ENCODE measurements at places on chromosomes 7 and 10.

GRCh38 chr7:92904244-92905131 is 68.1 kb upstream of the CDK6 start:
- DNase-seq = peak; percentile 93

DNA sequence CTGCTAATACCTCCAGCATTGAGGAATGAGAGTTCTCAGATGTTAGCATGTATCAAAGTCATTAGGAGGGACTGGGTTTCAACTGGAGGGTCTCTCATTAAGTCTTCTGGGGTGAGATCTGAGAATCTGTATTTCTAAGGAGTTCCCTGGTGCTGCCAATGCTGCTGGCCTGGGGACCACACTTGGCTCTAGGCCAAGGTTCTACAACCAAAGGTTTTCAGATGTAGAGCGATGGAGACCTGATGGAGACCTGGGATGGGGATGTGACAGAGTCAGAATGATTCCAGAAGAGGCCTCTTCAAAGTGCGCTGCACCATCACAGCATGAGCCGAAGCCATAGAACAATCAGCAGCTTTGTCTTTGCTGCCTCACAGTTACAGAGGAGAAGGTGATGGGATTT is 27.2 kb downstream of the ST8SIA6 start:
- no peak for DNase-seq

- no peak for DNase-seq
These were observed 1.6 kb upstream of the ADARB2 start for GRCh38 chr10:1738950-1739349.

DNA sequence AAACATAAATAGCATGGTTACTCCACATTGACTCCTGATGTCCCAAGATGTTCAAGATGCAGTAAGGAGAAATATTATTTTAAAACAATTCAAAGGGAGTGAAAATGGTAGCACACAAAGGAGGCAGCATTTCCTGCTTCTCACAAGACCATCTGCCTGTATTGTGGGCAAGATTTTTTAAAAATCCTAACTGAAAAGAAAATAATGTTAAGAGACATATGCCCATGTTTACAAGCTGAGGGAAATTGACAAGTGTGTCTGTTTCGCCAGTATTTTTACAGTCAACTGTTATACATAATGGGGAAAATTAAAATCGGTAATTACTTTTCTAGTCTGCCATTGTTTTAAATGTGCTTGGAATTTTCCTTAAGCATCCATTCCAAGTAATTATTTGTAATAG is 646.2 kb upstream of the C7orf33 start:
- DNase-seq = no peak

- DNase-seq = no peak
These were observed 133.5 kb upstream of the FEZF1 start for GRCh38 chr7:122438006-122438405.

GRCh38 chr7:30459591-30460245 is 18.9 kb downstream of the NOD1 start:
- DNase-seq = no peak

DNA sequence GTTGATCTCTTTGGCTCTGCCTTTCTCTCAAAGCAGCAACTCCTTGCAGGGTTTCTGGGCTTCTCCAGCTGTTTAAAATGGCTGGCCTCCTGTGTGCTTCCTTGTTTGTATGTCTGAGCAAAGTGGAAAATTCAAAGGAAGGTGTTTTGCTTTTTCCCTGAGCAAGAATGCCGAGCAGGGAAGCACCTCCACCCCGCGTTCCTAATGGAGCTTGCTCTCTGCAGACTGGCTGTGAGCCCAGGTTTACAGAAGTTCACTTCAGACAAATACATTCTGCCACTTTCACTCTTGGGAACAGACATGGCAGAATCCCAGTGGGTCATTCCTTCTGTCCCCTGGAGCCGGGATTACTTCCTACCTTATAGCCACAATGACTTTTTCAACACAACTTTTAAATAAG is 181.8 kb upstream of the AGK start:
- no peak for DNase-seq

- peak; percentile 63 for DNase-seq
These were observed 174.4 kb downstream of the ST7 start for GRCh38 chr7:117127585-117128168.

- no peak for DNase-seq
These were observed 57.2 kb downstream of the LRRC72 start for GRCh38 chr7:16583834-16584233.

GRCh38 chr7:106071356-106071998 is 40.6 kb downstream of the SYPL1 start:
- peak; percentile 70 for DNase-seq

- DNase-seq = no peak
These were observed 153.2 kb downstream of the NRBF2 start for GRCh38 chr10:63286340-63286739.

GRCh38 chr10:100907773-100908363 is 4.9 kb upstream of the SLF2 start:
- no peak for DNase-seq

DNA sequence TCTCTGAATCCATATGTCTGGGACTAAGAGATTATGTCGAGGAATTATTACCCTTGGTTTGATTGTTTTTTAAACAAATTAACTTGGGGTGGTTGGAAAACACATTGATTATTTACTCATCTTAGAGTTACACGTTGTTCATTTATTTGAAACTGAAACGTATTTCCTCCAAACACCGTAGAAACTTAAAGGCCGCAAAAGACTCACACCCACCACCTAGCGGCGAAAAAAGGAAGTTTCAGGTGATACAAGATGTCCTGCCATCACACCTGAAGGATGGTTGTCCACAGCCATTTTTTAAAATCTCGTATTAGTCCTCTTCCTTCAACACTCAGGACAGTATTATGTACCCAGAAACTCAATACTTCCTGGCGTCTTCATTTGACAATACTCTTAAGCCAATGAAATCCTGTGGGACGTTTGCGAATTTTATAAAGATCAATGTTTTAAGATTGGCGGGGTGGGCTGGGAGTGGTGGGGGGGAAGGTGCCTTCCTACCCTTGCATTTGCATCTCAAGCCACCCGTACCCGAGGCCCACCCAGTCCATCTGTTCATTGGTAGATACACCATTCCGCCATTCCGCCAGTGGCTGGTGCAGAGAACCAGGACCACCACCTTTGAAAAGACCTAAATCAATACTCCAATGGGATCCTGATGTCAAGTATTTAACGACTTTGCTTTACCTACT is 1.4 kb upstream of the LCOR start:
- peak; percentile 86 for DNase-seq

GRCh38 chr10:74332398-74332797 is 181.4 kb downstream of the ADK start:
- no peak for DNase-seq

- DNase-seq = peak; percentile 22
These were observed 36.0 kb downstream of the R3HCC1L start for GRCh38 chr10:98170249-98171117.

- DNase-seq = no peak
These were observed 40.0 kb downstream of the TNKS2 start for GRCh38 chr10:91838199-91838598.

GRCh38 chr10:94607111-94607510 is 61.5 kb downstream of the HELLS start:
- DNase-seq = no peak

GRCh38 chr10:45433716-45434469 is 59.9 kb downstream of the ALOX5 start:
- DNase-seq = peak; percentile 39

GRCh38 chr10:115744089-115744488 is 528.9 kb downstream of the GFRA1 start:
- DNase-seq = no peak

DNA sequence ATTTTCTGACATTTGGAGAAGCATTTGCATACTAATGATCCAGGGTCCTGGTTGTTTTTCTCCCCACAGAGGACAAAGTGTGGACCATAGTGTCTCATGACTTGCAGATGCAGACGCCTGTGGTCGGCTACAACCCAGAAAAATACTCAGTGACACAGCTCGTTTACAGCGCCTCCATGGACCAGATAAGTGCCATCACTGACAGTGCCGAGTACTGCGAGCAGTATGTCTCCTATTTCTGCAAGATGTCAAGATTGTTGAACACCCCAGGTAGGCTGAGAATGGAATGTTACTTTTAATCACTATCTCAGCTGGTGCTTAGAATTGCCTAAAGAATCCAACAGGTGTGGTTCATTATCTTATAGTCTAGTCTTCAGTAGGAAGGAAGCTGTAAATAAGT is 951.5 kb upstream of the C7orf33 start:
- no peak for DNase-seq

DNA sequence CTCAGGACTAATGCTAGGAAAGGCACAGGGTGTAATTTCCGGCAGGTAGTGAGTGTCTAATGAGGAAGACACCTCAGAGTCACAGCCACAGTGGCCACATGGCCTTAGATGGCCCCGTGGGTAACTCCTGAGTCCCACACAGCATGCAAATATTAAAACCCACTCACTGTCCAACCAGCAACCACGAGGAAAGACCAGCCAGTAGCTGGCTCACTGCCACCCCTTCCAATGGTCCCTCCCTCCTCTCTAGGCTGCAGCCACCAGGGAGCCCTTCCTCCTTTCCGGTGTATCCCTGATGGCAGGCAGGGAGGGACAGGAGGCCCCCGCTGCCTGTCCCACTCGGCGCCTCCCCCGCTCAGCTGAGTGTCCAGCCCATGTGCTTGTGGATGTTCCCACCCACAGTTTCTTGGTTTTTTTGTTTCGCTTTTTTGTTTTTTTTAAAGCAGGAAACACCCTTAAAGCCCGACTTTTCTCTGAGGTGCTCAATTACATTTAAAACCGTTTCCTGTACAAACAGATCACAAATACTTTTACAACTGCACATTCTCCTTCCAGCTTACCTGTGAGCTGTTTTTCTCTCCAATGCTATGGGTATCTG is 9.2 kb downstream of the BNIP3 start:
- peak; percentile 42 for DNase-seq

DNA sequence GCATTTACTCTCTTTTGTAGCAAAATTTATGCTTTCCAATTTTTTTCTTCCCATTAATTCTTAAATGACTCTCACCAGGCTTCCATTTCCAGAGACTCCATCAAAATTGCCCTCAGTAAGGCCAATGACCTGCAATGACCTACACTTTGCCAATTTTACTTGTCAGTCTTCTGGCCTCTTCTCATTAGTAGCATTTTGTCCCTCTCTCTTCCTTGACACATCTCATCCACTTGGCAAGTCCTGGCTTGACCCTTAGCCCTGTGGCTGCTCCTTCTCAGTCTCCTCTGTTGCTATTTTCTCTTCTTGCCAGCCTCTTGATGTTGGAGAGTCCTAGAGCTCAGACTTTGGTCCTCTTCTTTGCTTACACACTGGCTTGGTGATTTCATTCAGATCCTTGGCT is 166.1 kb upstream of the MTPN start:
- no peak for DNase-seq

DNA sequence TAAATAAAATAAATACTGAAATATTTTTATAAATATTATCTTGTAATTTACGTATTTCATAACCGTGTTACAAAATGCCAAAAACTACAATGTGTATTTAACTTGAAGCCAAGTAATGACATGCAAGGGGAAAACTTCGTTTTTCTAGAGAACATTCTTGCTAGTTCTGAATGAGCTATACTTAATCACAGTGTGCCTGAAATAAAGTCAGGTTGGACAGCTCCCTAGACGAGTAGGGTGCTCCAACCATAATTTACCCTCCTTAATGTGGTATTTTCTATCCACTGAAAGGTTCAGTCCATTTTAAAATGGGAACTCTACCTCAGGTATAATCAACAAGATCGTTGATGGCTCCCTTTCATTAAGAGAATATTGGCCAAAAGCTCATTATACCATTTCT is 194.5 kb upstream of the AHR start:
- DNase-seq = no peak

GRCh38 chr7:100407285-100408180 is 21.0 kb downstream of the ZCWPW1 start:
- DNase-seq = peak; percentile 77

DNA sequence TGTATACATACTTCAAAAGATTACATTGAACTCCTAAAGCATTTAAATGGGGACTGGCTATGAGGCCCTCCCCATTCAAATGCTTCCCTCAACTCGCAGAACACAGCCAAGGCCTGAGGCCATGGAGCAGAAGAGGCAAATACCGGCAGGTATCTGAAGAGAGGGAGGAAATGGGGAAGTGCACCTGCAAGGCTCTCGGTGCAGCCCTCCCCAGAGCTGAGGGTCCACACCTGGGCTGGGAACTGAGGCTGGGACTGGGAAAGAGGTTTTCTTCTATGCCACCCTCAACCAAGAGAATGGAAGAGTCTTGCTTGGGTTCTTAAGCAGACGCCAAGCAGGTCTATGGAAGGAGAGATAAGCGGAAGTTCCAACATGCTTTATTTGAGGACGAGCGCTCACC is 13.0 kb upstream of the CYREN start:
- no peak for DNase-seq

GRCh38 chr10:119306514-119306951 is 99.2 kb downstream of the GRK5 start:
- peak; percentile 84 for DNase-seq

- no peak for DNase-seq
These were observed 75.9 kb downstream of the CREB5 start for GRCh38 chr7:28488061-28488791.

- no peak for DNase-seq
These were observed 12.1 kb upstream of the UMAD1 start for GRCh38 chr7:7628476-7628875.

GRCh38 chr7:113100121-113100603 is 13.5 kb upstream of the GPR85 start:
- no peak for DNase-seq

- no peak for DNase-seq
These were observed 11.5 kb downstream of the TMEM176B start for GRCh38 chr7:150788474-150789269.

GRCh38 chr7:50282813-50283605 is 21.5 kb upstream of the IKZF1 start:
- DNase-seq = no peak

DNA sequence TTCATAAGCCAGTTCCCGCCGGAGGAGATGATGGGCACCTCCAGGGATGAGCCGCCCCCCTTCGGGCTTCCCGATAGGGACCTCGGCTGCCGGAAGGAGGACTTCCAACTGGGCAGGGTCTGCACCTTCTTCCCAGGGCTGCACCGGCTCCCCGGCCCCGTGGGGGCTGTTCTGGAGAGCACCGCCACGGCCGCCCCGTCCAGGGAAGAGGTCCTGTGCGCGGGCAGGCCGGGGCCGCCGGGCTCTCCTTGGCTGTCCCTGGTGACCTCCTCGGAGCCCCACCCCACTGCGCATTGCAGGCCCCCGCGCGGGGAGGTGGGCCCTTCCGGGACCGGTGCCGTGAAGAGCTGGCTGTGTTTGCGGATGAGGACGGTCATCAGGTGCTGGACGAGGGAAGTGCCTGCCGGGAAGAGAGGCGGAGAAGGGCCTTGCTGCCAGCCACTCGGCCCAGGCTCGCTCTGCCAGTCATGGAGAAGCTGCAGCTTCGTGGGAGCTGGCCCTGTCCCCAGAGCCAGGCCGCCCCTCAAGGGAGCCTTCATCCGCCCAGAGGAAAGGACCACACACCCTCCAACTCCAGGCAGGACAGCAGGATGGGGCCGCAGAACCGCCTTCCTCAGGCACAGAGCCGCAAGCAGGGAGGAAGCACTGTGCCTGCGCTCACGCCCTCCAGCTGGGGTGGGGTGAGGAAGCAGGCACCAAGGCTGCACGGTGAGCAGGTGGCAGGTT is 144.4 kb downstream of the MAPK8 start:
- DNase-seq = no peak

Measured in CD4-positive, alpha-beta T cell treated with Interleukin-4 for 4 hours (primary cell).